ENCODE measurements at places on chromosomes 1 and 21.
A peak's percentile ranks its signal among the peaks of the same experiment; 100 is the strongest.

GRCh38 chr1:156233426-156234127 lies 8.4 kb upstream of the BGLAP start:
- DNase-seq = no peak

DNA sequence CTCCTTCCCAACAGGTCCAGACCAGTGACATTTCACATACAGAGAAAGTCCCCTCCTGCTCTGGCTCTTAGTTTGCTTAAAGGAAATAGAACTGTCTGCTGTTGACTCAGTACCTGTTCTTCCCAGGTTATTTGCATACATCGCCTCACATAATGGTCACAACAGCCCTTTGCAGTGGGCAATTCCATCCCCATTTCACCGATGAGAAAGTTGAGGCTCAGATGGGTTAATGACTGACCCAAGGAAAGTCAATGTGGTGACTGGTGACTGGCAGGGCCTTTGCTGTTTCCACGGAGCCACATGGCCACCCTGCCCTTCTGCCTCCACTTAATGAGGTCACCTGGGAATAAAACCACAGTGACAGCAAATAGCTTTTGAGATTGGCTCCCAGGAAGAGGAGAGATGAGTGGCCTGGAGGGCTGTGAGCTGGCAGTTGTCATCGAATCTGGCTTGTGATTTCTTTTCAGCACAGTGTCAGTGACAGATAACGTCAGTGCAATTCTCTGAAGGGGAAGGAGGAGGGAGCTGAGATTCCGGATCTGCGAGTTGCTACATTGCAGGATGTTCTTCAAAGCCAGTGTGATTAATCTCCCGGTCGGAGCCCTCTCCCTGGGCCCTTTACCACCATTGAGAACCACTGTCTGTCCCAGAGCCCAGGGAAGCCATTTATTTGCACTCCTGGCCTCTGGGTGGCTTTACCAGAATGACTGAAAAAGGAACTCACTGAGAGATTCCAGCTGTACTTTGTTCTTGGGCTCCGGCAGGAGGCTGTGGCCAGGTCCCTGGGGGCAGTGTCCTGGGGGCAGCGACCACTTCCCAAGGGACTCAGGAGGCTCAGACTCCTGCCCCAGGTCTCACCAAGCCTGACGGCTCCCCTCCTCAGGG lies 117.2 kb downstream of the CNIH3 start:
- DNase-seq = no peak

DNA sequence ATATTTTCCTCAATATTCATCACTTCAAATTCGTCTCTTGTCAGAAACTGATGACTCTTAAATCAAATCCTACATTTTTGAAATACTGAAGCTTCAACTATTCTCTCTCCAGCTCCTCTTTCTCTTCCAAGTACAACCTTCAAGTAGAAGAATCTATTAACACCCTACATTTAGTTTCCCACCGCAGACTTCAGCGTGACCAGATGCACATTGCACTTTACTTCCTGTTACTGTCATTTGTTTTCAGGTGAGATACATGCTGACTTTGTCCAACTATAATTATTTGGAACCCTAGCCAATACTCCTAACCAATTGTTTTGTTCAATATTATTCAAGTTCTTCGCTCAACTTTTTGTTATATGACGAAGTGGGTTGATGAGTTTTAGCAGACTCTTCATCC lies 116.0 kb downstream of the MRPL39 start:
- DNase-seq = no peak

DNA sequence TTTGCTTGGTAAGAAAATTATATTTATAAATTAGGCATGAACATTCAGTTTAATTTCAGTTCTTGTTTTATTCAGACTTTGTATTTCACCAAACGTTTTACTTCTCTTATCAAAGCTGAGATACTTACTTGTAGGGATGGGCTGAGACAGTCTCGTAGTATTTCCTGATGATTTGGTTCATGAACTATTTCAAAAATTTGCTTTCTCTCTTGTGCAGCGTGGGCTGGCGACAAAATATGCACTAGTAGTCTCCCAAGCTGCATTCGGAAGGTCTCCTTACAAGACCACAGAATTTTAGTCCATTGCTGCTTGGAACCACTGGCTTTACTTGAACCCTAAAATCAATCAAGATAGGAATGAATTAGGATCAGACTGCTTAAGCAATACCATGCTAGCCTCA lies 91.7 kb upstream of the GNG4 start:
- DNase-seq = no peak

DNA sequence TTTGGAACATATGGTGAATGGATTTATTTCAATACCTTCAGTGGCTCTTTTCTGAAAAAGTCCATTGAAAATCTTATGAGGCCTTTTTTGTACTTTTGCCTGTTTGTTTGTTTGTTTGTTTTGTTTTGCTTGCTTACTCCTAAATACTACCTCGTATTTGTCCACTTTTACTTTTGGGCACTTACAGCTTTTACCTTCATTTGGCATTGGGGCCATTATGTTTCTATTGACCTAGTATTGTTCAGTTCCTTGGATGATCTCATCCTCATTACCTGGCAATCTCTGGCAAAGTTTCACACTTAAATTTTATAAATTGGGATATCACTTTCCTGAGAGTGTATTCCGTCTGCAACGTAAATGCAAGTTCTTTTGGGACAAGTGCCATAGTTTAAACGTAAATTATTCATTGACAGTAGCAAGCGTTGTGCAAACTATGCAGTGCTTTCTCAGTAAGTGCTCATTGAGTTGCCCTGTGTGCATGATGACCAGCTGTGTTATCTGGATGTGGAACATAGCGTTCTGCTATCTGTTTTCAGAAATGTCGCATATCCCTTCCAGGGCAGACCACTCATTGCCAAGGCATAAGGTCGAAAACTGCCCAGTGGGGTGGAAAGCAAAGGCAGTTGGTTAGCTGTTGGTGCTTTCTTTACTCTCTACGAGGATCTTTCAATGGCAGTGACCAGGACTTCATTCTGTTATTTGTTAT lies 51.1 kb downstream of the LRRC8D start:
- no peak for DNase-seq

GRCh38 chr21:25188677-25189079 lies 418.6 kb downstream of the MRPL39 start:
- no peak for DNase-seq

- no peak for DNase-seq
Measured at GRCh38 chr1:229788004-229788403, 162.0 kb downstream of the URB2 start.

DNA sequence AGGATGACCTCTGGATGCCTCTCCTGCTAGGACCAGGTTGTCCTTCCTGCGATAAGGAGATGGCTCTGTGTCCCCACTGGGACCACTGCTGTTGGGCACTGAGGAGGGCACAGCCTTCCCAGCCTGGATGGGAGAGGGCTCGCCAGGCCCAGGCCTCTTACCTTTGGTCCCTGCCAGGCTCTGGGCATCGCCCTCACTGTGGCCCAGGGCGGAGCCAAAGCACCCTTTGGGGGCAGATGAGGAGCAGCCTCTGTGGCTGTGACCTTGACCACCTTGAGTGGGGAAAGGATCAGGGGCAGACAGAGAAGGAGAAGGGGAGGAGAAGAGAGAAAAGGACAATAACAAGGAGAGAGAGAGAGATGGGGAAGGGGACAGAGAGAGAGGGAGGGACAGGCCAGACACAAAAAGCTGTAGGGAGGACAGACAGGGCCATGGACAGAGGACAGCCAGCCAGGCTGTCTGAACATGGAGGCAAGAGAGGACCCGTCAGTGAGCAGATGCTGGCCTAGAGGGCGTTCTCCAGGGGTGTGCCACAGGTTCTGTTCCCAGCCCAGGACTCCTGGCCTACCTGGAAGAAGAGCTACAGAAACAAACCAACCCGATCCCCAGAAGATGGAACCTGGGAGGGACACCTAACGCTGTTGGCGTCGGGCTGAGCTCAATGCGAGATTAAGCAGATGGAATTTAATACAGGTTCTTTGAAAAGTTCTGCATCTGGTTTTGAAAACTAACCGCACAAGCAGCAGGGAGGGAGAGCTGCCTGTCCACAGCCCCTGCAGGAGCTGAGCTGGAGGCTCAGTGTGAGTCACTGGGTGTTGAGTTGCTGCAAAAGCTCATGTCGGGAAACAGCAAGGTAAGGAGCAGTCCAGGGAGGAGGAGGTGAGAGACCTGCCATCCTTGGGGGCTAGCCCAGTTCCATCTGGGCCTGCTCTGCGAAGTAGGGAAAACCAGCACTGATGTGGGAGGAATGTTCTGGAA lies 262.1 kb downstream of the PTPRU start:
- DNase-seq = no peak

GRCh38 chr1:94792473-94793295 lies 27.5 kb upstream of the SLC44A3 start:
- no peak for DNase-seq

DNA sequence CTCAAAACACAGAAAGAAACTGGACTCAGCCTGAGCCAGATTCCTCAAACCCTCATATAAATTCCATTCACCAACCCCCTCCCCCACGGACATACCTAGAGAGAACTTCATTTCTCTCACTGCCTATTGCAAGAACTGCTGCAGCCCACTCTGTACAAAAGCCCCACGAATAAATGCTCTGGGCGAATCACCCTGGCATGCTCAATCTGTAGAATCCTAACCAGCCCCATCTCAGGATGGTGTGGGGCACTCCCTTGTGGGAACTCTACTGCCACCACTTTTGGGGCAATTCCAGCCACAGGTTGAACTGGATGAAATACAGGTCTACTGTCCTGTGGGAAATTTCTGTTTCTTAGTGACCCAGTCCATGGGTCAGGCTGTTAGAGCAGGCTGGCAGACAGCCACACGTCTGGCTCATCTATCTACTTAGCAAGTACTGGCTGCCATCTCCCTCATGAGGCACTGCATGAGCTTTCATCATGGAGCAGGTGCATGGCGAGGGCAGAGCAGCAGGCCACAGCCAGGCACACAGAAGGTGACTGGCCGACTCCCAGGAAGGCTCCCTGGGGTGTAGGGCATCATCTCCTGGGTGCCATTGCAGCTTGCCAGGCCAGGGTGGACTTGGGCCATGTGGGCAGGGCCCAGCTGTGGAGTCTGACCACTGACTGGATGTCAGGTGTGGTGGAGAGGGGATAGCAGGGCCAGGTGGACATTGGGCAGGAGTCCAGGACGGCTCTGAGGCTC lies 1.6 kb upstream of the C1orf35 start:
- peak; percentile 6 for DNase-seq

DNA sequence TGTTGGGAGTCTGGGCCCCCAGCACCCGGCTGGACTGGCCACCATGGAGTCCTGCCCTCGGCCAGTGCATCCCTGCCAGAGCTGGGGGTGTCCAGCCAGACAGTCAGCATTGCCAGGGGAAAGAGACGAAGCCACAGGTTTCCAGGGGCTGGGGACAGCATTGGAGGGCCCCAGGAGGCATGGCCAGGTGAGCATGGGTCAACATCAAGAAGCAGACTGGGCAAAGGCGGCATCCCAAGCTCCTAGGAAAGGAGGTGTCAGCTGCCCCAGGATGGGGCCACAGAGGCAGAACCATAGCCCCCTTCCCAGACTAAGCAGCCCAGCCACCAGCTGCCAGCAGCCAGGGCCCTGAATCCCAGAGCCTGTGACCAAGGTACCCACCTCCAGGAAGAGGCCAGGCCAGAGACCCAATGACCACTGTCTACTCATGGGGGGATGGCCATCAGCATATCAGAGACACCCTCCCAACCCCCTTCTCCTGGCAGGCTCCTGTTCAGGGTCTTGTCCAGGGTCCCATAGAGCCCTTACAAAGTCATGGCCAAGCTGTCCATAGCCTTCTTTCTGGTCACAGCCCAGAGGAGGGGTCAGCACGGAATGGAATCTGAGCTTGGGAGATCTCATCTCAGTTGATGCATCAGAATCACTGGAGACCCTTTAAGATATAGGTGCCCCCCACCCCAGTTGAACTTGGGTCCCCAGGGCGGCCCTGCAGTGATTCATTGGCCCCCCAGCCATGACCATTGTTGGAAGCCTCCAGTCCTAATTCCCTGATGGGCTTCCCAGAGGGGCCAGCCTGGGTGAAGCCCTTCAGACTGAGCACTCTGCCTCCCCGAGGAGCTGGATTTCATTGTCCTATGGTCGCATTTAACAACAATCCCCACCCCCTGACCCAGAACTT lies 32.5 kb downstream of the WNT3A start:
- DNase-seq = no peak

GRCh38 chr1:53186533-53186932 lies 10.1 kb upstream of the CPT2 start:
- DNase-seq = no peak

- DNase-seq = no peak
Measured at GRCh38 chr1:185016880-185017279, 28.5 kb upstream of the RNF2 start.

- DNase-seq = no peak
Measured at GRCh38 chr1:201736707-201737320, 92.1 kb upstream of the IPO9 start.

- no peak for DNase-seq
Measured at GRCh38 chr1:15923241-15923640, 52.7 kb downstream of the ZBTB17 start.

DNA sequence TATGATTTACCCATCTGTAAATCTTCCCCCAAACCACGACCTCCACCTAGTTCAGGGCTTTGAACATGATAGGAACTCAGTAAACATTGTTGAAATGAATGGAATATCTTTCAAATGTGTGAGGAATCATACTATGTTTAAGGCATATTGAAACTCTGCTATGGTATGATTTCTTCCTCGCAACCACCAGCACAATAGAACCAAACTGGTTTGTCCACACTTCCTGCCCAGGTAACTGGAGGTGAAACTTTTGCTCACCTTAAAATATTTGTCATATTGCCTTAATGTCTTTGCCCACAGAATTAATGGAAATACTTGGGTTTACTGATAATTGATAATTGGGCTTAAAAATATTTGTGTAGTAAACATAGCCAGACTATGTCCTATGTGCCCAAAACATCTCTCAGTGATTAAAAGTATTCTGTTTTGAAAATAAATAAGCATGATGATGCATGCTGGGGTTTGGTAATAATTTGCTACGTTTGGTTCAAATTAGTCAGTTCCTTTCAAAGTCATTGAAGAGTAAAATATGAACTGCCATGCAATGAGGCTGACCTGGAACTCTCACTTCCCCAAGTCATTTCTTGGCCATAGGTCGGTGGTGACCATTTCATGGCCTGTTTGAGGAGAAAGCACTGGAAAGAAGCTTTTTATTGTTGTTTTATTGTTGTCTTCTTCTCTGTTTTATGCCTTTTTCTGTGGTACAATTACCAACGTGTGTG lies 73.3 kb downstream of the TNFSF18 start:
- no peak for DNase-seq

DNA sequence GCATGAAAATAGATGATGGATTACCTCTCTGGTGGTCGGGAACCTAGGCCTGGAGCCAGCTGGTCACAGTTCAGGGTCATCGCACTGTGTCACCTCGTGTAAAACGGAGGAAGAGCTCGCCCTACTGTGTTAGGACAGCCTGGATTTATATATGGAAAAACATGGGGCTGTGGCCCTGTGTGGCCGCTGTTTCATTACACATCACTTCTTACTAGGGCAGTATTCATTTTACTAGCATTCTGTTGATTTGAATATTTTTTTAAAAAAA lies 104.5 kb upstream of the COL6A1 start:
- no peak for DNase-seq

GRCh38 chr1:227459977-227460376 lies 103.4 kb upstream of the ZNF678 start:
- no peak for DNase-seq

Data from 8988T (cell line).